ENCODE measurements at places on chromosomes 3 and 15.

GRCh38 chr15:69064649-69065048, 50.2 kb downstream of the NOX5 start:
- DNase-seq: no peak

- no peak for DNase-seq
Measured at GRCh38 chr15:54594115-54594514, 602.6 kb downstream of the RSL24D1 start.

DNA sequence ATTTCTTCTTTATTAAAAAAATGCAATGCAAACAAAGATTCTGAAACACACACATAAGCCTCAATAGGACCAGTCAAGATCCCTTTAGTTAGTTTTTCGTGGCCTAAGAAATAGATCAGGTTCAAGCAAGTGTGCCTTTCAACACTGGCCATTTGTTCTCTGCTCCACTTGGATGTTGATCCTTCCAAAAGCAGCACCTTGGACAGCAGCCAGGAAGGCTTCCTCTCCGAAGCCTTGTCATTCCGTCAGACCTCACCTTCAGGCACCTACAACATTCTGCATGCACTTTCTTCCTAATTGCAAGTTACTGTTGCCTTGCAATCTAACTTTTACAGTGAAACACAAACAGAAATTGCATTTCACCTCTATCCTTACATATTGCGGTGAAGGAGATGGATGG, 155.9 kb upstream of the FEZF2 start:
- DNase-seq: peak; percentile 1

- no peak for DNase-seq
Measured at GRCh38 chr3:14244521-14245247, 66.1 kb downstream of the LSM3 start.

- no peak for DNase-seq
Measured at GRCh38 chr15:84634228-84634837, 19.8 kb downstream of the WDR73 start.

DNA sequence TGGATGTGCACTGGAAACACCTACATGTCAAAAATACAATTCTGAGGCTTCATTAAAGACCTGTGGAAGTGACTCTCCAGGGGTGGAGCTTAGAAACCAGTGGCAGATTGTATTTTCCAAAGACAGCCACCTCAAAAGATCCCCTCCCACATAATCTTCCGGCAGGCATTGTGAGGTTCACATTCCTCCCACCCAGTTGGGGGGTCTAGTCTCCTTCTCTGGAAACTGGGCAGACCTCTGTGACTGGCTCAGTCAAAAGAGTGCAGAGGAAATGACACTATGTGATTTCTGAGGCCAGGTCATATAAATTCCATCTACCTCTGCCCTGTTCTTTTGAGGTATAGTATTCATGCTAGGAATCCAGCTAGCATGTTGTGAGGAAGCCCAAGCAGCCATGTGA, 1.9 kb upstream of the CFAP92 start:
- no peak for DNase-seq

DNA sequence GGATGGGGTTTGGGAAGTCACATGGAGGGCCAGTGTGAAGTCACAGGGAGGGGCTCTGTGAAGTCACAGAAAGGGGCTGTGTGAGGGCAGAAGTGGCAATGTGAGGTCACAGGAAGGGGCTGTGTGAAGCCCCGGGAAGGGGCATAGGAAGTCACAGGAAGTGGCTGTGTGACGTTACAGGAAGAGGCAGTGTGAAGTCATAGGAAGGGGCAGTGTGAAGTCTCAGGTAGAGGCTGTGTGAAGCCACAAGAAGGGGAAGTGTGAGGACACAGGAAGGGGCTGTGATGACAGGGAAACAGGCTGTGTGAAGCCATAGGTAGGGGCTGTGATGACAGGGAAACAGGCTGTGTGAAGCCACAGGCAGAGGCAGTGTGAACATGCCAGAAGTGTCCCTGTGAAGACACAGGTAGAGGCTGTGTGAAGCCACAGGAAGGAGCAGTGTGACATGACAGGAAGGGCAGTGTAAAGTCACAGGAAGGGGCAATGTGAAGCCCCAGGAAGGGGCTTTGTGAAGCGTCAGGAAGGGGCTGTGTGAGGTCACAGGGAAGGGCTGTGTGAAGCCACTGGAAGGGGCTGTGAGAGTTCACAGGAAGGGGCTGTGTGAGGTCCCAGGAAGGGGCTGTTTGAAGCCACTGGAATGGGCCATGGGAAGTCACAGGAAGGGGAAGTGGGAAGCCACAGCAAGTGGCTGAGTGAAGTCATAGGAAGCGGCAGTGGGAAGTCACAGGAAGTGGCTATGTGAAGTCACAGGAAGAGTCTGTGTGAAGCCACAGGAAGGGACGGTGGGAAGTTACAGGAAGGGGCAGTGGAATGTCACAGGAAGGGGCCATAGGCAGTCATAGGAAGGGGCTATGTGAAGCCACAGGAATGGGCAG, 37.1 kb downstream of the GASK1A start:
- no peak for DNase-seq

DNA sequence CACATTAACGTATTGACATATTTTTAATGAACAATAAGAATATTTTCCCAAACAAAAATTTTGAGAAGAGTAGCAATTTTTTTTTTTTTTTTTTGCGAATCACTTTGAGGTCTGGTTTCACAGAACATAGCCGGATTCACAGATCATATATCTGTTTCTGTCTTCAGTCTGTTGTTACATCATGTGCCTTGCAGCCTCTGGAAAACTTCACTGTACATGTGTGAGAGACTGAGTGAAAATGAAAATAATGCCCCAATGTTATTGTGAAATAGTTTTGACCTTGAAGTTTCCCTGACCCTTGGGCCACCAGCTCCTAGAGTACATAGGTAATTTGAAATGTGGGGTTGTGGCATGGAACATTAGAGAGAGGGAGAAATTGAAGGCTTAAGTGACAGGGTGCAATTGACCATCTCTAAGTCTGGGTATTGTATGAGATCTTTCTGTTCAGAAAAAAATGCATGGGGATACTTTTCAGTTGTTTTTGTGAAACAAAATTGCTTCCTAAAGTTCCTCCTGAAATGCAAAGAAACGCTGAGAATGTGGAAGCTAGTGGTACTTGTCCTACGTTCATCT, 14.0 kb downstream of the ITPR1 start:
- no peak for DNase-seq

DNA sequence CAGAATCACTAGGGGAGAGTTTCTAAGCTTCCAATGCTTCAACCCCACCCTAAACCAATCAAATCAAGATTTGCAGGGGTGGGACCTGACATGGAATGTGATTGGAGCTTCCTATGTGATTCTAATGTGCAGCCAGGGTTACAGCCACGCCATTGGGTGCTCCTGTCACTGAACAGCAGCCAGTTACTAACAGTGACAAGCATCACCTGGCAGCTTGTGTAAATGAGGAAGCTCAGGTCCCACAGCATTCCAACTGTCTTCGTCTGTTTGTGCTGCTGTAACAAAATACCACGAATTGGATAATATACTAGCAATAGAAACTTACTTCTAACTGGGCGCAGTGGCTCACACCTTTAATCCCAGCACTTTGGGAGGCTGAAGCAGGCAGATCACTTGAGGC, 294.9 kb downstream of the SHQ1 start:
- DNase-seq: no peak

DNA sequence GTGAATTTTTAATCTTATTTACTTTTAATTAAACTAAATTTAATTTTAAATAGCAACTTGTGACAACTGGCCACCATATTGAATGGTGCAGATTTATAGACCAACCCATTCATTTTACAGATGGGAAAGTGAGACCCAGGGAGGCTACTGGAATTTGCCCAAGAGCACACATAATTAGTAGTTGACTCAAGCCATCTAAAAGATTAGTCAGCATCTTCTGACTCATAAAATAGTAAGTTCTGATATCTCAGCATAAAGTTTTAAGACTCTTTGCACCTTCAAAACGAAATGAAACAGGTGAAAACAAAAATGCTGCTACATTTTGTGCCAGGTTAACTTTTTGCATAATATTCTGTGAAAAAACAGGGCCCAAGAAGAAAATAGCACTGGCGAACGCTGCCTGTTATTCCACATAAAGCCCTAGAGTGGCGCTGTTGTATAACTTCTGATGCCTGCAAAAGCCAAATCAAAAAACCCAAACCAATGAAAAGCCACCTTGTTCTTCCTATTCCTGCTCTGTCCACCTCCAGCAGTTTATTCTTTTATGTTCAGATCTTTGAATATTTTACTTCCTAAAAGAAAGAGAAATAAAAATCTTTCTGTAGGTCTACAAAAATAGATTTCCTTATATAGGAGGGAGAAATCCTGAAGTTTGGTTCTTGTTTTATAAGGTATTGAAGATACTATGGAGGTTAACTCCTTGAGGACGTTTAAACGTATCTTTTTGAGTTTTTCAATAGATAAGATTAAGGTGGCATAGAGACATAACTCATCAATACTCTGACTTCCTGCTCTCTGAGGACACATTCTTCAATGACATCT, 62.8 kb downstream of the OTOL1 start:
- DNase-seq: no peak

GRCh38 chr15:70062321-70062956, 35.3 kb downstream of the TLE3 start:
- DNase-seq: no peak

GRCh38 chr15:75131269-75131643, 70.4 kb upstream of the C15orf39 start:
- no peak for DNase-seq
